ENCODE measurements at places on chromosomes 6 and 20.

- no peak for DNase-seq
Observed at GRCh38 chr6:167403427-167403826, 78.5 kb downstream of the TTLL2 start.

DNA sequence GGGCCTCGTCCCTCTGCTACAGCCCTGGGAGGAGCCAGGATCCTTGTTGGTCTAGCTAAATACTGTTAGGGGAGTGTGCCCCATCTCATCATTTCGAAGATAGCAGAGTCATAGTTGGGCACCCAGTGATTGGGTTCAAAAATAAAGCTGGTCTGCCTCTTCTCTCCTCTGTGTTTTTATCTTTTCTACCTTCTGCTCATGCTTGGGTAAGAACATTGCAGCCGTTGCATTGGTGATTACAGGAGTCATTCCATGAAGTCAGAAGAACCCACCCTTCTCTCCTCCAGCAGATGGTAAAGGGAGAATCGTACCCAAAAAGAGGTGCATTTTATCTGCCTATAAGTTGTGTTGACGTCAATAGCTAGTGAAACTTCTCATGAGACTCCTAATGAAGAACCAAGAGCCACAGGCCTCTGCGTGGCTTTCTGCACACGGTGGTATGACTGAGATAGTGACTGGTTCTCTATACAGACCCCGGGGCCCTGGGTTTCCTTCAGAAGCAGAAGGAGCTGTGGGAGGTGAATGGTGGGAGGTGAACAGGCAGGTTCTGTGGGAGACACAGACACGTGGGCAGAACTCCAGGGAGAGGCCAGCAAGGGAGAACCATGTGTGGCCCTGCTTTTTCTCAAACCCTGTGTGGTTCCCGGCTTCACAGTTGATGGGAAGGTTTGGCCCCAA lies 5.7 kb upstream of the FAM209A start:
- DNase-seq, result no peak

DNA sequence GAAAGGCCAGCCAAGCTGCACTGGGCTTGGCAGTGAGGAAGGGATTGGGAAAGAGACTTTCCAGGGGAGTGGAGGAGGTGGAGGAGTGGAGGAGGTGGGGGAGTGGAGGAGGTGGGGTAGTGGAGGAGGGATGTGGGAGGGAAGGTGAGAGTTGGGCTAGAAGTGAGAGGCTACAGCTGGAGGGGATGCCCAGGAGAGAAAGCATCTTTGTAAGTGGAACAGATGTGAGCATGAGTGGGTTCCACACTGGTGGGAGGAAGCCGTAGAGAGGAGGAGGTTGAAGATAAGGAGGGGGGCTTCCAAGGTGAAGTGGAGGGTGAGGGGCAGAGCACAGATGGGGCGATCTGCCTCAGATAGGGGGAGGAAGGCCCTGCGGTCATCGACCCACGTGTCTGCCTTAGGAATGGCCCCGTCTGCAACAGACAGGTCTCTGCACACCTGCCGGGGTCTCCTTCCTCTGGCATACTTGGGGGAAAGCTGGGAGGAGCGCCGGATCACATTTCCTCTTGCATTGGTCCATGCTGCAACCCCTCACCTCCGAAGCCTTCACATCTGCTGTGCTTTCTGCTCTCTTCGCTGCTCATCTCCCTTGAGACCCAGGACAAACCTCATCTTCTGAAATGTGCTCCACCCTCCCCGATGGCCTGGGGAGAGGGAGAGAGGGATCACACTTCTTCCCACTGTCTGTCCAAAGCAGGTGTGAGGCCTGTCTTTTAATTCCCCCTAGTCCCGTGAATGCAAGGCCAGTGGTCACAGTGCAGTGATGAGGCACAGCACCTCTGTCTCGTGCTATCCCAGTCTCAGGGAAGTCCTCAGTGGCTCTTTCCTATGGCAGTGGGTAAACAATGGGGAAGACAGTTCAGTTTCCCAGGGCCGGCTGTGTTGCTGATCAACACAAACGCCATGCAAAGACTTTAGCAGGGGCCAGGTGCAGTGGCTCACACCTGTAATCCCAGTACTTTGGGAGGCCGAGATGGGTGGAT lies 48.6 kb upstream of the SNX9 start:
- DNase-seq, result no peak

DNA sequence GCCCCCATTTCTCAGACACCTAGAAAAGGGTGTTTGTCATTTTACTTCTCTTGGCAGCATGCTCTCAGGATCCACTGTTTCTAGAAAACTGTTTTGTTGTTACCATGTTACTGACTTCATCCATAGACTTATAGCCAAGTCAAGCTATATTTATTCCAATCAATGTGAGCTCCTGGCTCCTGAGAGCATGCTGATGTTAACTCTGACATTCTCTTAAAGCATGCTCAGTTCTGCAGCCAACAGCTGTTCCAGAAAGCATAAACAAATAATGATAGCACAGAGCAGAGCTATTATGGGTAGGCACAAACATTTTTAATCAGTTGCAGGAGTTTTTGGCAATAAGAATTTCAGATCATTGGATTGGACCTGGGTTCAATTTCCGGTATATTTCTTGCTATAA lies 92.4 kb upstream of the CEP85L start:
- peak; percentile 53 for DNase-seq

DNA sequence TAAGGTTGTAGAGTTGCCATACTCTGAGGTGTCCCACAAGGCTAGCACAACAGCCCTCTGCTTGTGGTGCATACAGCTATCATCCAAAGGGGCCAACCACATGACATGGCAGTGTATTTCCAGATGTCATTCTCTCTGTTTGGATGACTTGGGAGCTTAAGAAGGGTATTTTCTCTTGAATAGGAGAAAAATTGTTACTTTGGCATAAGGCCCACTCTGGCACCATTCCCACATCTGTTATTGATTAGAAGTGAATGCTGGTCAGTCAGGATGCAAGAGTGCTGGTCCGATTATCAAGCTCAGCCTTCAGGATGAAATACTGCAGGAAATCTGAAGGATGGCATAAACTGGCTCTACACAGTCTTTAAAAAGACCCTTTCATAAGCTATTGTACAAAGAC lies 83.6 kb upstream of the C20orf144 start:
- DNase-seq, result peak; percentile 69

GRCh38 chr20:16846006-16846405 lies 97.8 kb downstream of the OTOR start:
- no peak for DNase-seq

DNA sequence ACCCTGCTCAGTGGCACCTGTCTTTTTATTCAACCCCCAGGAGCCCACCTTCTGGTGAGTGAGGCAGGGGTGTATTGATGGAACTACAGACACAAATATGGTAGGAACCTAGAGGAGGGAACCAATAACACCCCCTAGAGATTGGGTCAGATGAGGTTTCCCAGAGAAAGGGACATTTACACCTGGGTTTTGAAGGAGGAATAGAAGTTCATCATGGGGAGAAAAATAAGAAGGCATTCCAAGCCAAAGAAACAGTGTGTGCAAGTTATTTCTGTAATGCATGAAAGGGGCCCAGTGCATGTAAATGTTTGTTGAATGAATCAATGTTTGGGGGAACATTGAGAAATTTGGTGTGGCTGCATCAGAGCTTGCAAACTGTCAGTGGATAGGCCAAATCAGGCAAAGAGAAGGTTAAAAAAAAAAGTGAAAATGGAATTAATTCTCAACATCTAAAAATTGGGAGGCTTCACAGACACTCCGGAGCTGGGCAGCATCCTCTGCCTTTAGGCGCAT lies 11.1 kb upstream of the KIAA1755 start:
- DNase-seq, result no peak

- no peak for DNase-seq
Observed at GRCh38 chr20:63248835-63249591, 5.2 kb downstream of the NKAIN4 start.

- no peak for DNase-seq
Observed at GRCh38 chr6:165060720-165061119, 248.7 kb downstream of the C6orf118 start.

GRCh38 chr6:225121-225721 lies 67.1 kb upstream of the DUSP22 start:
- DNase-seq, result no peak

DNA sequence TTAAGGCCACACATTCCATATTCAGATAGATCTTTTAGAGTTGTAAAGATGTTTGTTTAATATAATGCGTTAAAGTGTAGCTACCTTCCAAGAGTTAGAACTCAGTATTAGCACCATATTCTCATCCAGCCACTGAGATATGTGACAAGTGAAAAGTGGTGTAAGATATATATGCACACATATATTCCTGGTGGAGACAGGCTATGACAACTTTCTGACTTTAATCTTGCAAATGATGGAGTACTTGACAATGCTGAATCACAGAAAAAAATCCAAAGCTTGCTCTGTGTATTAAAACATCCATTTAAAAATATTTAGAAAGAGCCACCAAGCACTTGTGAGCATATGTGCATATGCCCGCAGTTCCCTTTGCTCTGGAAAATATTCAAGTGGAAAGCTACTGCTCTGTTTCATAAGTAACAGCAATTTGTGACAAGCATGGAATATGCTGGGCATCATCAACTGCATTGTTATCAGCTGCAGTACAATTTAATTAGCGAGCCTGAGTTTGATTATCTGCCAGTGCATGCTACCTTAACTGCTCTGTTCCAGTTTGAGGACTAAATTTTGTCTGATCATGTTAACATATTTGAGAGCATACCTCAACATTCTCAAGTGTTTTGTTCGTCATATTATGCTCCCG lies 64.8 kb downstream of the VIP start:
- no peak for DNase-seq

GRCh38 chr20:1473246-1474220 lies 6.9 kb upstream of the NSFL1C start:
- DNase-seq, result no peak

DNA sequence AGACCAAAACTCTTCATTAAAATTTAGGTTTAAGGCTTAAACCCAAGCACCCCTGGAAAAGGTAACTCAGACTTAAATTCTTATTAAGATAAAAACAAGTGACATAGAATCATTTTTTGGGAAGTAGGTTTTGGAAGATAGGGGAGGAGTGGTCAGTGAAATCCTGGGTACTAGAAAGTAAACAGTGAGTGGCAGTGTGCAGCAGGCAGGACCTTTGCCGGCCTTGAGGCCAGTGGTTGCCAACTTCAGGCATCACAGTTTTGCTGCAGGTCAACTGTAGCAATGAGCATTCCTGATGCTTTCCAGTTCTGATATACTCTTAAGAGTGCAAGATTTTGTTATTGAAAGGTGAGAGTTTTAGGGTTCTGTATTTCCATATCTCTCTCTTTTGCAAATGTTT lies 69.3 kb upstream of the SUPT3H start:
- DNase-seq, result no peak

DNA sequence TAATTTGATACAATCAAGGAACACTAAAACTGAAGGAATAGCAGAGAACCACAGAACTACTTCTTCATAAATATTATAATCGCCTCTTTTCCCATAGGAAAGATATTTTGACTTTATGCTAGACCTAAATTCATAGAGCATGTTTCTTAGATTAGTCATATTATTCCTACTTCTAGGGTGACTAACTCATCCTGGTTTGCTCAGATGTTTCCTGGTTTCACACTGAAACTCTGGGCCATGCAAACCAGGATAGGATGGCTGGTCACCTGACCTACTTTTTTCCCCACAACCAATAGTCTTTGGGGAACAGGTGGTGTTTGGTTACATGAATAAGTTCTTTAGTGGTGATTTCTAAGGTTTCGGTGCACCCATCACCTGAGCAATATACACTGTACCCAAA lies 42.8 kb downstream of the MMS22L start:
- no peak for DNase-seq

DNA sequence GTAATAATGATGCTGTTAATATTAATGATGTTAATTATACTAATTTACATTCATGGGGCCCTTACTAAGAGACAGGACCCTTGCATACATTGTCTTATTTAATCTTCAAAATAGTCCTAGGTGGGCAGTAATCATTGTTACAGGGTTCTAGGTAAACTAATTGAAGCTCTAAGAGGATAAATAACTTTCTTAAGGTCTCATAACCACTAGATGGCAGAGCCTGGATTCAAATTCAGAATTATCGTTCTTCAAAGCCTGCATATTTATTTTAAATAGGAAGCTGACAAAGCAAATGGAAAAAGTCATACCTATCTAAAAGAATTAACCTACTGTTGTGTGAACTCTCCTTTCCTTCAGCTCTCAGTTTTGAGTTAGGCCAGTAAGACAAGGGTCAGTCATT lies 23.5 kb downstream of the PTCHD4 start:
- no peak for DNase-seq

DNA sequence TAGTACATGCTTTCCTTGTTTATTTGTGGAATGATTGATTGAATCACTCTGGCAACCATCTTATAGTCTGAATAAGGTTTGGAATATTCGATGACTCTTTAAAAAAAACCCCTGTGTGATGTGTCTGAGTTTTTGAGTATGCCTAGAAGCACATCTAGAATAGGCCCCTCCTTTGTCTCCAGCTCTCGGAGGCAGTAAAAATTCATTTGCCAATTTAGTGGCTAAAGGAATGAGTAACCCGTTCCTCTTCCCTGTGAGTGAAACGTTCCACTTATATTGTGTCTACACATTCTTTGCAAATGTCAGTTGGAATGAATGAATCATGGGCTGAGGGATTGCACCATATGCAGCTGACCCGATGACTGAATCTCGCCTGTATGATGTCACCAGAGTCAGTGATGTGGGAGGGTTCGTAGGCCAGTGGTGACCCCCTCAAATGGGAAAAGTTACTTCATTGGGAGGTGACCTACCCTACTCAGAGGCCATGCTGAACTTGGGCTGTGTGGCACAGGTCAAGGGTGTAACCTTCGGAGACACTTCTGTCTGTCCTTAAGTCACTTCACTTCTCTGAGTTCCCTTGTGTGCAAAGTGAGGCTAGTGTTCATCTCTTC lies 21.6 kb downstream of the MOCS3 start:
- peak; percentile 39 for DNase-seq

DNA sequence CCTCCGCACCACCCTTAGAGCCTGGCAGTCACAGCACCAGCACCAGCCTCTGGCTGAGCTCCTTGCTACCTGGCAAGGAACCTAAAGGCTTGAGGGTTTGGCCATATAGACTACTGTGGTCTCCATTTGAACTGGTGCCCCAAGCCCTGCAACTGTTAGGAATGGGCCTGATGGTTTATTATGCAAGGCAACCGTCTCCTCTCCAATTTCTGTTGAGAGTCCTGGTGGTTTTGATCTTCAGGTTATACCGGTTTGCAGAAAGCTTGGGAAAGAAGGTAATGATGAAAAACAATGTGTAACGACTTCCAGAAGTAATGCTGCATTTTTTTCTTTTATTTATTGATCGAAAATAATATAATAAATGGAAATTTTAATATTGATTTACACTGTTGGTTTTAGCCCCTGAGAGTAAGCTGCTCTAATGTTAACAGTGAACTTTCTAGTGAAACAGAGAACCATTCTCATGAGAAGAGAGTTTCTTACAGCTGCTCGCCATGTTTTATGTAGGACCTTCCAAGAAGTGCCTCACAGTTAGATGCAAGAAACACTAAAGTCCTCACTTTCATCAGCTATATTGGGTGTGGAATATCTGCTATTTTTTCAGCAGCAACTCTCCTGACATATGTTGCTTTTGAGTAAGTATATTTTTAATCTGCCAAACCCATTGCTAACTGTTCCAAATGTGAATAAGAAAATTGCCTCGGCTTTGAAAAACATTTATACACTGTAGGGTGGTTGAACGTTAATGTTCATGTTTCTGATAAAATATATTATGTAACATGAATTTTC lies 112.8 kb downstream of the ADGRG6 start:
- no peak for DNase-seq

Measured in eye (tissue), 1 donor.